Thymus (tissue), 14 donors: ENCODE measurements at places on chromosomes 13 and 19. TPM values are rescaled to one million over a fixed set of nuclear protein-coding genes. Genes with fewer than 3 reads are reported as not detected.

DNA sequence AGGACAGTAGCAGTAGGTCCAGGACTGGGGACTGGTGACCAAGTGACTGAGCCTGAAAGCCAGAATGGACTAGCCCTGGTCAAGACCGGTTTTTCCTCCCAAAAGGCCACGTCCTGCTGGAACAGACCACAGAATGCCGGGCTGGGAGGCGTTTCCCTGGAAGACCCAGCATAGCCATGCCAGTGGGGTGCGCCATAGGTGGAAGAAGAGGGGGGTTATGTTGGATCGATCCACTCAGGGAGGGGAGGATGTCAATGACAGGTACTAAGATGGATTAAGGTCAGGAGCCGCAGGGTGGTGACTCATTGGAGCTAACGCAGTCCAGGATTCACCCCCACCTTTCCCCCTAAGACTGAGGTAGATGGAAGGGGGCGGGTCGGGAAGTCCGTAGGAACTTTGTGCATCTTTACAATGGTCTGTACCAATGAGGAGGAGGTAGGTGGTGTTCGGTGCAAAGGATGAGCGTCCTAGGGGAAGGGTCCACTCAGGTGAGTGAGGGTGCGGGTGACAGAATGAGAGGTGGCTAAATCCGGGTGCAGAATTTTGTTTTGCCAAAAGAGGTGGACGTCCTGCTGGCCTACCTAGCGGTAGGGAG is 21.0 kb downstream of the VASP start:
- no peak for DNase-seq

GRCh38 chr13:71290963-71291841 is 575.8 kb downstream of the DACH1 start:
- no peak for DNase-seq

- DNase-seq: no peak
Measured at GRCh38 chr19:49357186-49357585, 5.0 kb downstream of the TEAD2 start.

GRCh38 chr13:27667946-27668345 is 46.3 kb downstream of the POLR1D start:
- DNase-seq: no peak

DNA sequence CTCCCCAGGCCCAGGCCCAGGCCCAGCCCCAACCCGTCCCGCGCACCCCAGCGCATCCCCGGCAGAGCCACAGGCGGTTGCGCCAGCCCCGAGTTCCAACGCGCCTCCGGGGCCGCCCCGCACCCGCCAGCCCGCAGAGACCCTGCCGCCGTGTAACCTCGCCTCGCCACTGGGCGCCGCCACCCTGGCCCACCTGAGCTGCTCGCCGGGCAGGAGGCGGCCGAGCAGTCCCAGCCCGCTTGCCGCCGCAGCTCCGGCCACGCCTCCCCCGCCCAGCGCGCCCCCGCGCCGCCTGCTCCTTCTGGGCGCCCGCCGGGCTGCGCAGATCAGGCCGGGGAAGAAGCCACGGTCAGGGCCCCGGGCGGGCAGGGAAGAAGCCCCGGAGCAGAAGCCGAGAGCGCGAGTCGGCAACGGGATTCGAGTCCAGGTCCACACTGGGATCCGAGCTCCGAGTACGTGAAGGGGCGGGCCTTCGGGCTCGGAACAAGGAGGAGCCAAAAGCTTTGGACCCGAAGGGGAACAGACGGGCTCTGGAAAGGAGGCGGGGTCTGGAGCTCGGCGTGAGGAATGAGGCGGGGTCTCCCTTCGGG is at the start of gene MBOAT7:
TSS of gene MBOAT7 (minus strand) at position 436 of the 590 bp plus-strand sequence. CDS start 1,072 bp downstream, outside the sequence.
- DNase-seq: no peak

- DNase-seq: no peak
Measured at GRCh38 chr19:5870986-5871394, 650 bp upstream of the FUT5 start.

GRCh38 chr19:4482721-4483364 is 10.7 kb downstream of the HDGFL2 start:
- DNase-seq: no peak

The NHLRC3 gene
- 19.0 TPM for polyA plus RNA-seq

The CLEC4M gene
- 0.50 TPM for polyA plus RNA-seq

The TEX101 gene
- polyA plus RNA-seq: 0.18 TPM

The GPR4 gene
- polyA plus RNA-seq: 1.3 TPM

The TMTC4 gene
- polyA plus RNA-seq: 8.8 TPM
